ENCODE measurements at places on chromosomes 3 and 15.

DNA sequence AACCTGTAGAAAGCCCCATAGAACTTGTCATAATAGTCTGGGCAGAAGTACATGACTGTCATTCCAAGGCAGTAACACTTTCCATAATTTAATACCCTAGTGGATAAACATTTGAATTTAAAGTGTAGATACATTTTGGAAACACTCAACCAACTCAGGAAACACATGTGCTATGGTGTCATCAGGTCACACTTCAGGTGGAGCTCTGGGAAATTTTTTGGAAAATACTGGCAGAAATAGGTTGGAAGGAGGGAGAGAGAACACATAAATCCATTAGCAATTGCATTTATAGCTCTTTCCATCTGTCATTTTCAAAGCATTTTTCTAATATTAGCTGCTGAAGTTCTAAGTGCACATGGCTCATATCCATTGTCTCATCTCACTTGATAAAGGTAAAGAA is 135.7 kb downstream of the MEIS2 start:
- no peak for DNase-seq

DNA sequence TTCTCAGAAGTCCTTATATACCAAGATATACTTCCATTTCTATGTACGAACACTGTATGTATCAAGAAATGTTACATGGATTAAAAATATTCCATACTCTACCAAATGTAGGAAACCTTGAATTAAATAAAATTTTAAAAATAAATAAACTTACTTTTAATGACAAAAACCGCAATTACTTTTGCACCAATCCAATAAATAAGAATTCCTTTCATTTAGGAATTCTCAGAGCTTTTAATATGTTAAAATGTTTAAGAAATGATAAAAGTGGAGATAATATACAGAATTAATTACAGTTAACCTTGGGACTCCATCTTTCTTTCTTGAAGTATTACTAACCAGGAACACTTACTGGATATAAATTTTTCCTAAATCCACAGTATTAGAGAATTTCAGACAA is 272.7 kb downstream of the CNTN6 start:
- DNase-seq, result no peak

- no peak for DNase-seq
Observed at GRCh38 chr15:63495780-63496488, 8.5 kb upstream of the USP3 start.

DNA sequence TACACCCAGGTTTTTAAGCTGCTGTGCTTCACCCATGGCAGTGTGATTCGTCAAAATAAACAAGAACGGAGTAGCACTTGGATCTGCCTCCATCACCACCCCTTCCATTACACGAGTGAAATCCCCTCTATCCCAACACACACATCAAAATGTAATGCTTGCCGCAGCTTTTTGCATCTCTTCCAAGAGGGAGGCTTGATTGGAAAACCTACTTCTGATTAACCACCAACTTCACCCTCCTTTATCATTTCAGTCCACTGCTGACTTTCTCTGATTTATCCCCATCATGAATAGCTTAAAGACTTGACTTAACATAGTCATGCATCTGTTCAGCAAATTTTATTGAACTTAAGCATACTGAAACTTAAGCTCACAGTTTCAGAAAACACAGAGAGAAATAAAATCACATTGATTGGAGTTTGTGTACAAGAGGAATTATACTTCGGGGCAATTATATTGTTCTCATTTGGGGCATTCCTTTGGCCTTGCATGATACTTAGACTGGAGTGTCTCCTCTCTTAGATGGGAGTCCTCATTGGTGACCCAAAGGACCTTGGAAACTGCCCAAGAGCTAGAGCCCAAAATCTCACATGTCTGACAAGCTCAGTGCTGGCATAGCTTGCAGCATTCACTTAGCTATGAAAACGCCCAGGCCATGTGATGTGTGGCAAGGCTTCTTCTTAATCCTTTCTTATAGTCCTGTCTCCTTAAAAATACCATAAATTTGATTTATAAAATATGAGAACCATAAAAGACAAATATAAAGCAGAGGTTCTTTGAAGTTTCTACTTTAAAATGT is 124.3 kb upstream of the UMPS start:
- no peak for DNase-seq

GRCh38 chr3:5389057-5389456 is 201.6 kb downstream of the EDEM1 start:
- DNase-seq, result no peak

DNA sequence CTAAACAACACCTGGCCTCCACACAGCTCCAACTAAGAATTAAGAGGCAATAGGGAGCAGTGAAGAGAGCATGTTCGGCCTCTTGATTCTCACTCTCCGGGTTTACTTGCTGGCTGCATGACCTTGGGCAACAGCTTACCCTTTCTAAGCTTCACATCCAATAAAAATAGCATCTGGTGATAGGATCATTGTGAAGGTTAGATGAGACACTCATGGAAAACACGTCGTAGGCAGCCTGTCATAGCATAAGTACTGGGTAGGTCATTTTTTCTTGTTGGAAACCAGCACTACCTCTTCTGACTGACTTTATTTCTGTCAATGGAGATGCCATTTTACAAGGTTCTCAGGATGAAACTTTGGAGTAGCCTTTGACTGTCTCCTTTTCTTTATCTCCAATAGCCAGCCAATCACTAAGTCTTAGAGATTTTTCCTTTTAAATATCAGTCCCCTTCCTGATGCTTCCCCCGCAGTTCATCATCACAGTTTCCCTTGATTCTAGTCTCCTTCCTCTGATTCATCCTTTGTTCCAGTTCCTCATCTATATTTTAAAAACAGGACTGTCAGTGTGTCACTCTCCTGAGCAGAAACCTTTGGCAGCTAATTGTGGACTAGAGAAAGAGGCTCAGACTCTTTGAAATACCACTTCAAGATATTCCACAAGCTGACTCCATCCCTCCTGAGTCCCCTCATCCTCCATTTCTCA is 271.5 kb downstream of the SLC9A9 start:
- DNase-seq, result no peak

DNA sequence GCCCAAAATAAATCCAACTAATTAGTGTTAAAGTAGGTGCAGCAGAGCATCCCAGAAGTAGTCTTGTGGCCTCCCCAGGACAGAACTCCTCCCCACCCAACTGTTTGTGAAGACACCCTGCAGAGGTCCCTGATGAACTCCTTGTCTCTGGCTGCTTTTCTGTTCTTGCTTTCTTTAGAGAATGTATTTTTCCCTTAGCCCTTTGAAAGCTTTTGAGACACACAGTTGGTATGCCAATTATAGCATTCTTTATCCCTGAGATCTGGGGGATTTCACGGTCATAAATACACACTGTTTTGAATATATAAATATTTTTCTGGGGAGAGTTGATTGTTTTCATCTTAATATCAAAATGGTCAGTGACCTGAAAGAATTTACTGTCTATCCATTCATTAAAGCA is 9.8 kb downstream of the TFG start:
- DNase-seq, result no peak

DNA sequence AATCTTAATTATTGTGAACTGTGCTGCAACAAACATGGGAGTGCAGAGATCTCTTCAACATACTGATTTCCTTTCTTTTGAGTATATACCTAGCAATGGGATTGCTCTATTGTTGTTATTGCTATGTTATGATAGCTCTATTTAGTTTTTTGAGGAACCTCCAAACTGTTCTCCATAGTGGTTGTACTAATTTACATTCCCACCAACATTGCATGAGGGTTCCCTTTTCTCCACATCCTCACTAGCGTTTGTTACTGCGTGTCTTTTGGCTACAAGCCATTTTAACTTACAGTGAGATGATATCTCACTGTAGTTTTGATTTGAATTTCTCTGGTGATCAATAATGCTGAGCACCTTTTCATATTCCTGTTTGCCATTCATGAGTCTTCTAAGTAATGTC is 45.5 kb upstream of the TNFSF10 start:
- DNase-seq, result no peak

Data from hypothalamus (tissue), 51 donors.